ENCODE measurements at places on chromosomes 13 and 19.

DNA sequence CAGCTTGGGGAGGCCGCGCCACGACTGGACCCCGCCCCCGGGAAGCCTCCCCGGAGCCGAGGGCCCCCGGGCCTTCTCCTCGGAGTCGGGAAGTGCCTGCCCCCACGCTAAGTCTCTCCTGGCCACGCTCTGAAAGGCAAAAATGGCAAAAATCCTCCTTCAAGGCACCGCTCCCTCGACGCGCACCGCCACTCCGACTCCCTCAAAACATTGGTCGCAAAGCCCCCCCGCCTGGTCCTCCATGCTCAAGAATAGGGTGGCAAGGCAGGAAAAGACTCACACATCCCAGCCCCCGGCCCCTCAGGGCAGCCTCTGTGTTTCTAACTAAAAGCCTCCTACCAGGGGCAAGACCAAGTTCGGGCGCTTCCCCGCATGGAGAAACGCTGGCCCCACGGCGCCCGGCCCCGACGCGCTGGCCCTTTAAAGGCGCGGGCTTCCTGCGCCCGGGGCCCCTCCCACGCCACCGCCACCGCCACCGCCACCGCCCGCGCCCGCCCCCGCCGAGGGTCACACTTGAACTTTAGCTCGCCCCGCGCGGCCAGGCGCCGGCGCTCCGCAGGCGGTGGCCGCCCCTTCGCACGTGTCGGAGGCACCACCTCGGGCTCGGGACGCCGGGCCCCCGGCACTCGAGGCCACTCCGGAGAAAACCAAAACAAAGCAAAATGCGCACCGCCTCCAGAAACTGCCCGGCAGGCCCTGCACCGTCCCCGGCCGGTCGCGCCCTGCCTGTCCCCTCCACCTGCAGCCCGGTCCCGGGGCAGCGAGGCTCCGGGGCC is 1.9 kb downstream of the FOXO1 start:
- DNase-seq, result peak; percentile 63

- DNase-seq, result no peak
These were observed 24.4 kb downstream of the PLA2G4C start for GRCh38 chr19:48085904-48086864.

- DNase-seq, result no peak
These were observed 8.6 kb downstream of the ZSCAN5A start for GRCh38 chr19:56306016-56306415.

GRCh38 chr19:4800591-4801081 is 9.1 kb downstream of the FEM1A start:
- DNase-seq, result no peak

DNA sequence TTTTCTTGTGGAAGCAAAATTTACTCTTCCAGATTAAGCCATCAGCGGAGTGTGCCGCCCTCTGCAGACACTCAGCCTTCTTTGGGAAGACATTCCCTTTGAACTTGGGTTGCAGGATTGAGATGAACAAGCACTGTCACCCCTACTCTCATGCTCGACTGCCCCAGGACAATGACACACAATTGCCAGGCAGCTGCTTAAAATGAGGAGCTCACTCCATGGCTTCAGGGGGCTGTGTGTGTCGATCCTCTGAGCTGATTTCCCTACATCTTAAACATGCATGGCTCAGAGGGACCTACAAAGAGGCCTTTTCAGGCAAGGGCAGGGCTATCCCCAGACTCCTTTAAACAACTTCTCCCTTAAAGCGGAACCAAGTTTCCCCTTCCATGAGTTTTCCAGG is 107.5 kb upstream of the MBNL2 start:
- no peak for DNase-seq

All from activated T-helper 1 cell treated with anti-CD3 and anti-CD28 coated beads, Interleukin-12 subunit alpha, Interleukin-12 subunit beta, Interleukin-2, Interleukin-4 antibody, amounts not matched to agents 30 ng/mL and 10 ng/mL and 1 ng/mL, durations not matched to agents 14 hours and 24 hours and 36 hours (primary cell).